ENCODE measurements at places on chromosomes 5 and 9.

DNA sequence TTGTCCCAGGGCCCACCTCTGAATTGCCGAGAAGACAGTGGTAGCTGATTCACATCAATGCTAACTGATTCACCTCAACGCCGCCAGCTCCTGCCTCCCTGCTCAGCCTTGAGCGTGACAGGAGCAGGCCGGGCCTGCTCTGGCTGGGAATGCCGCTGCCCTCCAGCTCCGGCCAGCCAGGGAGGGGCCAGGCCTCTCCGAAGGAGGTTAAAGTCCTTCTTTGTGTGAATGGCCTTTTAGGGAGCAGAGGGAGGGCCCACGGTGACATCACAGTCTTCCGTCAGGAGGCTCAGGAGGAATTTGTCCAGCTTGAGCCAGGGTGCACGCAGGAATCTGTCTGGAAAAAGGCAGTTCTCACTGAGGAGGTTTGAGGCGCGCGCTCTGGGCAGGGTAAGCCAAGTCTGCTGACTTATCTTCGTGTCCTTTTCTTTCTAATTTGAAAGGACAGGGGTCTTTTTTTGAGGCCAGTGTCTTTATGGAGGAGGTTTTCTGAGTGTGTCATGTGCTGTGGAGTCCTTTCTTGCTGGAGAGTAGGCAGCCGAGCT is 82.7 kb downstream of the C9orf152 start:
- DNase-seq, result no peak

GRCh38 chr9:116700882-116701865 is 14.1 kb downstream of the TRIM32 start:
- DNase-seq, result no peak

- no peak for DNase-seq
Observed at GRCh38 chr5:33891788-33892619, at the start of gene ADAMTS12. TSS of gene ADAMTS12 (minus strand) at chr5:33891990. CDS start at chr5:33891856, 134 bp downstream.

DNA sequence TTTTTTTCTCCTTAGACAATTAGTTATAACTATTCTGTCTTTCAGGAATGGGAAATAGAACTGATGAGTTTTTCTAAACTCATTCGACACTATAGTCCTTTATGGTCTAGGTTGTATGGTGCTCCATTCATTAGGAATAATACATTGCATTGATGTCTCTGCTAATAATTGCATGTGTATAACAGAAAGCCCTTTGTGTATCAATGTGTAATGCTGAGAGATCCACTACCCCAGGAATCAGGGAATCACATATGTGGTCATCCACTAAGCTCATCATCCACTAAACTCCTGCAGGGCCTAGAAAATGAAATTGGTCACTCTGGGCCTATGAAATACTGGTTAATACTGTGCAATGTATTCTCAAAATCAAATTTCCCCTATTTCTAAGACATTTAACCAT is 242.0 kb upstream of the CDH18 start:
- no peak for DNase-seq

- no peak for DNase-seq
Observed at GRCh38 chr9:21404146-21404545, 4.8 kb upstream of the IFNA8 start.

GRCh38 chr9:29332789-29333188 is 1759.5 kb upstream of the C9orf72 start:
- DNase-seq, result no peak

- DNase-seq, result no peak
Observed at GRCh38 chr5:133907075-133907474, 61.4 kb downstream of the C5orf15 start.

Data from effector memory CD4-positive, alpha-beta T cell (primary cell).